Colonic mucosa (tissue), 4 donors: ENCODE measurements at places on chromosomes 4 and X. TPM values are rescaled to one million over a fixed set of nuclear protein-coding genes. Genes with fewer than 3 reads are reported as not detected.

CDX4 gene
- not detected for total RNA-seq

UGT2B15 gene
- 50.8 TPM for total RNA-seq

DNA sequence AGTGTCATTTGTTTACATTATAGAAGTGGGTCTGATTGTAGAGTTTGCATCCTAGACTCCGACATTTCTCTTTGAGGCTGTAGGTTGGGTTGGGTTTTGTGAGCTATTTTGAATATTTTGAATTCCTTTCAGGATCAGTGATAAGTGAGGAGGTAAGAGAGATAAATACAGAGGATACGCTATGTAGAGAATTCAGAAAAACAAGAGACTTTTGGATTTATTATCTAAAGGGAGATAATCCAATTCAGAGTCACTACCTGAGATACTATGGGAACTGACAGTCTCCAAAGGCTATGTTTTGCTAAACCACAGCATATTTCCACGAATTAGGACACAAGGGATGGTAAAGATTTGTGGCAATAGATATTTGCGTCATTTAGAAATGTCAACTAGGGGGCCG is 16.9 kb upstream of the RAP2C start:
- H3K27me3 ChIP-seq: no peaks in the 10 kb centered on the region
- H3K36me3 ChIP-seq: no peaks in the 10 kb centered on the region
- H3K4me1 ChIP-seq: no peaks in the 10 kb centered on the region
- no peak for DNase-seq

- H3K27ac ChIP-seq: no peak overlapping the region
- H3K4me1 ChIP-seq: peaks cover 3% of the 10 kb centered on the region
- H3K27me3 ChIP-seq: no peaks in the 10 kb centered on the region
Observed at GRCh38 chrX:41386222-41386990, 52.4 kb downstream of the DDX3X start.
